Cerebellar nuclear complex (tissue), 1 donor: ENCODE measurements at places on chromosomes 2 and 18.

DNA sequence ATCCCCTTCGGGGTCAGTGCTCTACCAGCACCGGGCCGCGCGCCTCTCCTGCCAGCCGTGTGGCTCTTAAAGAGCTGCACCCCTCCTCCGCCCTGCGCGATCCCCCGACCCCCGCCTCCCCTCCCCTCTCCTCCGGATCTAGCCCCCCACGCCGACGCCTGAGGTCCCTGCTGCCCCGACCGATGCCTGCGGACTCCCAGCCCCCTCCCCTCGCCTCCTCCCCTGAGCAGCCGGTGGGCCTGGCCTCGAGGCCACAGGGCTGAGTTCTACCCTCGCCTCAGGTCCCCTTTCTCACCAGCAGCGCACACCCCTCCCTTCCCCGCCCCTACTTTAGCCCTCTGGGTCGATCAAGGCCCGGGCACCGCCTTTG, 5.8 kb upstream of the SIX3 start:
- no peak for DNase-seq

DNA sequence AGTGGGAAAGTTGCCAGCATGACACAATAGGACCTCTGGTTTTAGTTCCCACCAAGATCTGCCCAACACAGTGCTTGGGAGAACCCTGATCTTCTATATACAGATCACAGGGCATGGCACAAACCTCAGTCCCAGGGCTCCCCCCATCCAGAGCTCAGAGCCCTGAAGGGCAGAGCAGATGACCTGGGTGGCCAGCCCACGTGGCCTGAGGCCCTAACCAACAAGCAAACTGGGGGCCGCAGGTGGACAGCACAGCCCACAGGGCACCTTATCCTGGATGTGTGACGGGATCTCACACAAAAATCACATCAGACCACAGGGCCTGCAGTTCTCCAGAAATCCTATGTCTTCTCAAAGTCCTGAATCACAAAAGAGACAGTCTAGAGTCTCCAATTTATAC, 34.7 kb downstream of the CRACDL start:
- no peak for DNase-seq

- DNase-seq = no peak
Observed at GRCh38 chr2:153235516-153235915, 243.0 kb downstream of the RPRM start.

GRCh38 chr18:79789901-79790890, 7.5 kb upstream of the KCNG2 start:
- DNase-seq = no peak

DNA sequence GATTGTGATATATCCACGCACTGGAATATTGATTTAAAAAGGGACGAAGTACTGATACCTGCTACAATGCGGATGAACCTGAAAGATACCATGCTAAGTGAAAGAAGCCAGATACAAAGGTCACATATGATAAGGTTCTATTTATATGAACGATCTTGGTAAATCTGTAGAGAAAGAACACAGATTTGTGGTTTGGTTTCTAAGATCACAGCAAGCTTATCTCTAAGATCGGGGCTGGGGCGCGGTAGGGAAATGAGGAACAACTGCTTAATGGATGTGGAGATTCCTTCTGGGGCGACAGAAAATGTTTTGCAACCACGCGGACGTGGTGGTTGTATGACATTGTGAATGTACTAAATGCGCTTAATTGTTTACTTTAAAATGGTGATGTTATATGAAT, 60.1 kb downstream of the NEDD4L start:
- DNase-seq = no peak

GRCh38 chr2:32051836-32052439, 11.4 kb upstream of the SPAST start:
- no peak for DNase-seq

- no peak for DNase-seq
Observed at GRCh38 chr18:35811896-35812295, 160.6 kb upstream of the RMP24 start.

- DNase-seq = no peak
Observed at GRCh38 chr2:120317916-120318315, 28.0 kb upstream of the INHBB start.

DNA sequence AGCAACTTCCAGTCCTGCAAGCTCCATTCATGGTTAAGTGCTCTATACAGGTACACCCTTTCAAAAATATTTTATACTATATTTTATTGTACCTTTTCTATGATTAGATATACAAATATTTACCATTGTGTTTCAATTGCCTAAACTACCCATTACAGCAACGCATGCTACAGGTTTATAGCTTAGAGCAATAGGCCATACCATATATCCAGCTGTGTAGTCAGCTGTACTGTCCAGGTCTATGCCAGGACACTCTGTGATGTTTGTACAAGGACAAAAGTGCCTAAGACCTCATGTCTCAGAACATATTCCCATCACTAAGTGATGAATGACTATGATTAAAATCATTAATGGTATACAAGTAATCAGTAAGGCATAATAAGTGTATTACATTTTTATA, 368.7 kb downstream of the CMPK2 start:
- DNase-seq = no peak

DNA sequence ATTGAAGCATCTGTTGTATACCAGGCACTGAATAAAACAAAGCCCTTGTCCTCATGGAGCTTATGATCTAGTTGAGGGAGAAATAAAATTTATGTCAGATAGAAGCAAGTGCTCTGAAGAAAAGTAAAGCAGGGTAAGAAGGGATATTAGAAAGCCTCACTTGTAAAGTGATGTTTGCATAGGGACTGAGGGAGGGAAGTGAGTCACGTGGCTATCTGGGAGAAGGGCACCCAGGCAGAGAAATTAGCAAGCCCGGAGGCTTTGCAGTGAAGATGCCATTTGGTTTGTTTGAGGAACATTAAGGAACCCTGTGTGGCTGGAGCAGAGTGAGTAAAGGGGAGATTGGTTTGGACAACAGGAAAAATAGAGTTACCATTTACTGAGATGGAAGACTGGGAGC, 52.1 kb downstream of the RBBP8 start:
- DNase-seq = no peak

- peak; percentile 87 for DNase-seq
Observed at GRCh38 chr2:235605312-235606003, 111.6 kb downstream of the AGAP1 start.

DNA sequence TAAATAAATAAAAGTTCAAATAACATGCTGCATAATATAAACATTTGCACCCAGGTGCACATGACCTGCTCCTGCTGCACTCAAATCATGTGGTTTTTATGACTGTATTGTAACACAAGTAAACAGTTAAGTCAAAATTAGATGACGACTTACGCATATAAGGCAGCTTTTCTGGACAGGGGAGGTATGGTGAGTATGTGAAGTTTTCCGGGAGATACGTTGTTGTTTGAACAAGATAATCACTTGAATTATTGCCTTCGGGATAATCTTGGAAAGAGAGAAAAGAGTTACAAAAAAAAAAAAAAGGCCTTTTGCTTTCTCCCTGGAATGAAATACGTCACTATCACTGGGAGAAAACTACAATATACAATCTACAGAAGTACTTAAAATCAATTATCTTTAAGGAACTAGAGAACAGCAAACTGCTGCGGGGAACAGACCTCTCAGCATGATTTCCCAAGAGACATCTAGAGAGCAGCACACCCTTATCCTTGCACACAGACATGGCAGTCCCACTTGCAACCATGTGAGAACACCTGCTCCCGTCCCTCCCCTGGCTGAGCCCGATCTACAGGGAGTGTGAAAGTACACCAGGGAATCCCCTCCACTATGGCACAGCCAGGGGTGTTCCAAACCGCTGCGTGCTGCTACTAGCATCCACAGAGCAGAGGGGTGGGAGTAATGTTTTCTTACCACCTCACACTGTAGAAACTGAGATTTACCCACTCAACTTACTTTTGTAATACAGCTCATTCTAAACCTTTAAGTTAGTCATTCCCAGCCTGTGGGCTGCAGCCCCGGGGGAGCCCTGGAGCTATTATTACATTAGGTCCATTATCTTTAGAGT, 26.3 kb downstream of the B4GALT6 start:
- DNase-seq = no peak

GRCh38 chr2:203400805-203401585, 72.8 kb downstream of the ABI2 start:
- no peak for DNase-seq

DNA sequence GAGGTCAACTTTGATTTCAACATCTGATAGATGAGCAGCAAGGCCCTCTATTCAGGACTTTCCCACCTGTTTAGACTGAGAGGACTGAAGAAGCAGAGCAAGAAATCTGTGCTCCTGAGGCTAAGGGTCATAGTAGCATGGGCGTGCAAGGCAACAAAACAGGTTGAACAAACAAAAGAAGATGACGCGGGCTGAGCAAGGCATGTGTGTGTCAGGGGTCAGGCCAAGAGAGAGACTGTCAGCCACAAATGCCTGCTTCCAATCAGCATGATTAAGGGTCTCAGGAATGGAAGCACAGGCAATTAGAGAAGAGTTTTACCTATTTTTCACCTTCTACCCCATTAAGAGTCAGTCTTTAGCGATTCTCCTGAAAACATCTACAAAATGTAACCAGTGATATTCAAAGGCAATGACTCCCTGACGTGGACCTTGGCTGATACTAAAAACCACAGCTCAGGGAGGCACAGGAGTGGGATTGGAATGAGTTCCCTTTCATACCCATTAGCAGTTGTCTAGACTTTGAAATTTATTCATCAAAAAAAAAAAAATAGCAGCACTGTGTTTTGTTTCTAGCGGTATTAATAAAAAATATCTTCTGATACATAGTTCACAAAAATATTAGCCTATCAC, 81.9 kb downstream of the DYNAP start:
- DNase-seq = no peak

- no peak for DNase-seq
Observed at GRCh38 chr18:62140259-62140658, 46.6 kb downstream of the PIGN start.

DNA sequence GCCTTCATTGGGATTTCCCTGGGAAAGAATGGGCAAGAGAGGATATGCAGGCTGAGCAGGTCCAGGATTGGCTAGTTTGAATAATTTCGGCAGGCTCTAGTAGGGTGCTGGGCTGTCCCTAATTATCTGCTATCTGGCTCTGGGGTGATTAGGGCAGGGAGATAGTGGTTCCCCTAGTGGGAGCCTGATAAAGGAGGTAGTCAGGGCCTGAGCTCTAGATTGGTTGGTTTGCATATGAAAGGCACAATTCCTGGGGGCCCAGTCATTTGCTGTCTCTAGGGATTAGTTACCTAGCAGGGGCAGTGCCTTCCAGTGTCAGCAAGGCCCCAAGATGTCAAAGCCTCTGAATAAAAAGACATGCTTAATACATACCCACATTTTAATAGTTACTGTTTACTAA, 690.1 kb upstream of the KLHL29 start:
- no peak for DNase-seq

- DNase-seq = no peak
Observed at GRCh38 chr2:65436824-65437221, 4.4 kb upstream of the SPRED2 start.

GRCh38 chr2:20091305-20091991, 40.0 kb upstream of the LAPTM4A start:
- no peak for DNase-seq

DNA sequence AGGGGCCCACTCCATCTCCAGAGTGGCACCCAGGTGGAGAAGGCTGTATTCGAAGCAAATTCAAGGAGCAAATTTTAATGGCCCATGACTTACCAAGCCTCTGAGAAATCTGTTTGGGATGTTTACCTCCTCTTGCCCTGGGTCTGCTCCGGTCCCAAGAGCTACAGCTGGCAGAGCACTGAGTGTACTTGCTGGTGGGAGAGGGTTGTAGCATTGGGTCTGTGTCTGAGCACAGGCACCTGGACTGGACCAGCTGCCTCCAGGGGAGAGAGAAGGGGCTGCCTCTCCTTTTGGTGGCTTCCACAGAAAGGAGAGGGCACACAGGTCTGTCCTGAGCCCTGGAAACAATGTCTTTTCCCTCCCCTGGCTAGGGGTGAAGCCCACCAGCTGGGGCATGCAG, 9.8 kb downstream of the EN1 start:
- no peak for DNase-seq

- no peak for DNase-seq
Observed at GRCh38 chr2:239303711-239304532, 96.9 kb downstream of the HDAC4 start.

DNA sequence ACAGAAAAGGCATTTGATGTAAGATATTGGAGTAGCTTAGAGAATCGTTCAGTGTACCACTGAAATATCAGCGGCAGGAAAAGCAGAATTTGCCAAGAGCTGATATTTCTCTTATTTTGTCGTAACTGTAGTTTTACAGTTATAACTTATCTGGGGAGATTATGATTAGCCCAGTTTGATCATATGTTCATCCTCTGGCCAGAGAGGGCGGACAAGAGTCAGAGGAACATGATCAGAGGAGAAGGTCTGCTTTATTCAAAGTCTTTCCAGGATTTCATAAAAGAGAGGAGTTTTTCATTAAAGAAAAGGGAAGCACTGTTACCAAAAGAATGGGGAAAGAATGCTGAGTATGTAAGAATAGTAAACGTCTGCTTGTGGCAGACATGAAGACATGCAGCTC, 1655.6 kb downstream of the DPP10 start:
- no peak for DNase-seq

- DNase-seq = no peak
Observed at GRCh38 chr2:233367586-233367985, 13.3 kb downstream of the DGKD start.

- no peak for DNase-seq
Observed at GRCh38 chr2:162838136-162838497, 450 bp downstream of the KCNH7 start.

- no peak for DNase-seq
Observed at GRCh38 chr2:38038682-38039081, 37.3 kb downstream of the CYP1B1 start.

GRCh38 chr2:241084856-241085444, 17.1 kb downstream of the MTERF4 start:
- no peak for DNase-seq

DNA sequence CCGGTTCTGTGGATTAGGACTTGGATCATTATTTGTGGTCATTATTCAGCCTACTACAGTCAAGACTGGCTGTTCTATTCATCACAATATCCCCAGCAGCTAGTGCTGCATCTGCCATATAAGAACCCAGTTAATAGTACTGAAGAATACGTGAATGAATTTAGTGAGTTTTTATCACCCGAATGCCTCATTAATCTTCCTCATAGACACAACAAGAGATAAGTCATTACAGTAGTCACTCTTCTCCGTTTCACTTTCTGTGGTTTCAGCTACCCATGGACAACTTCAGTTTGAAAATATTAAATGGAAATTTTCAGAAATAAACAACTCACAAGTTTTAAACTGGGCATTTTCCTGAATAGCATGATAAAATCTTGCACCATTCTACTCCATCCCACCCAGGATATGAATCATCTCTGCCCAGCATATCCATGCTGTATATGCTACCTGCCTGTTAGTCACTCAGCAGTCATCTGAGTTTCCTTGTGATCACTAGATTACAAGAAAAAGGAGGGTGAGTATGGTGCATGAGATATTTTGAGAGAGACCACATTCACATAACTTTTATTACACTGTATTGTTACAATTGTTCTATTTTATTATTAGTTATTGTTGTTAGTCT, 363.7 kb upstream of the CHAC2 start:
- DNase-seq = no peak

DNA sequence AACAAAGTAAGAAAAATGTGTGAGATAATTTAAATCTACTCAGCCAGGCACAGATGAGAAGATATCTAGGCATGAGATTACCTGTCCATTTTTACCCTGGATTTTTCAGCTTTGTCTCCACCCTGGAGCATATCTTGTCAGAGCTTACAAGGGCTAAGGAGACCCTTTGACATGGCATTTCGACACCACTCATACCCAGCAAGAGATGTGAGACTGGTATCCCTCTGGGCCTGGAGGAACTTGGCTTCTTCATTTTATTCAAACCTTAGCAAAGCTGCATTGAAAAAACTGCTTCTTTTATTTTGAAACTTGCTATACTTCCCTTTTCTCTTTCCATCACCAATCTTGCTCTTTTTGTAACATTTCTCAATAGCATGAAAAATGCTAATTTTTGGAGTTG, 194.9 kb upstream of the HNMT start:
- DNase-seq = no peak

GRCh38 chr18:5527603-5528002, 16.2 kb downstream of the EPB41L3 start:
- DNase-seq = no peak
